Ascending aorta (tissue), 2 donors: ENCODE measurements at places on chromosomes 1 and 21. TPM values are rescaled to one million over a fixed set of nuclear protein-coding genes. Genes with fewer than 3 reads are reported as not detected.

Gene RIPPLY3
- not detected for total RNA-seq

Gene KLF17
- total RNA-seq = not detected

Gene ZBED6
- 1.5 TPM for total RNA-seq

Gene KCNK1
- 1.4 TPM for total RNA-seq

Gene MIXL1
- not detected for total RNA-seq

Gene GBP5
- total RNA-seq = not detected

Gene CELA3B
- total RNA-seq = not detected

Gene HEYL
- 34.0 TPM for total RNA-seq
